Mesenteric fat pad (tissue), 1 donor: ENCODE measurements at places on chromosomes 16 and 17. TPM values are rescaled to one million over a fixed set of nuclear protein-coding genes. Genes with fewer than 3 reads are reported as not detected.

Gene CNTNAP1
- total RNA-seq, result 3.7 TPM

Gene HSD3B7
- total RNA-seq, result 51.1 TPM

Gene SBK1
- total RNA-seq, result not detected

Gene DNAAF1
- total RNA-seq, result not detected

Gene SLC16A13
- total RNA-seq, result 2.9 TPM

Gene BRIP1
- 0.45 TPM for total RNA-seq

Gene CDK5R1
- total RNA-seq, result 1.8 TPM

Gene RASL10B
- total RNA-seq, result 24.3 TPM

Gene MT1M
- 367 TPM for total RNA-seq

Gene ZNF213
- 6.0 TPM for total RNA-seq

Gene ZFHX3
- 28.8 TPM for total RNA-seq

Gene TERB1
- not detected for total RNA-seq

Gene SERPINF2
- 29.3 TPM for total RNA-seq

Gene CSF3
- 35.9 TPM for total RNA-seq
